ENCODE measurements at places on chromosomes 7 and 10.
A peak's percentile ranks its signal among the peaks of the same experiment; 100 is the strongest.

DNA sequence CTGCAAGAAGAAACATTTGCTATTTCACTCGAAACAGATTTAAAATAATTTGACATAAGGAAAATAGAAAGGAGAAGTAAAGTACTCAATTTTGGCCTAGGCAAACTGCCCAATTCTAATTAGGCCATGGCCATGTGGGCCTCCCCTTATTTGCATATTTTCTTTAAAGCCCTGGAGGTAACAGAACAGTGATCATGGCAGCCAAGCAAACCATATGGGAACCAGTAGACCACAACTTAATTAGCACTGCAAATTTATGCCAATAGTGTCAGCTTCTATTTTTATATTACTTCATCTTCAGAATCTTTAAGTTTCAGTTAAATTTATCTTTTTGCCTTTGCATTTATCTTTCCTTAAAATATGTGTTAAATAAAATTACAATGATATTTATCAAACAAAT lies 63.3 kb upstream of the THSD7A start:
- no peak for DNase-seq

DNA sequence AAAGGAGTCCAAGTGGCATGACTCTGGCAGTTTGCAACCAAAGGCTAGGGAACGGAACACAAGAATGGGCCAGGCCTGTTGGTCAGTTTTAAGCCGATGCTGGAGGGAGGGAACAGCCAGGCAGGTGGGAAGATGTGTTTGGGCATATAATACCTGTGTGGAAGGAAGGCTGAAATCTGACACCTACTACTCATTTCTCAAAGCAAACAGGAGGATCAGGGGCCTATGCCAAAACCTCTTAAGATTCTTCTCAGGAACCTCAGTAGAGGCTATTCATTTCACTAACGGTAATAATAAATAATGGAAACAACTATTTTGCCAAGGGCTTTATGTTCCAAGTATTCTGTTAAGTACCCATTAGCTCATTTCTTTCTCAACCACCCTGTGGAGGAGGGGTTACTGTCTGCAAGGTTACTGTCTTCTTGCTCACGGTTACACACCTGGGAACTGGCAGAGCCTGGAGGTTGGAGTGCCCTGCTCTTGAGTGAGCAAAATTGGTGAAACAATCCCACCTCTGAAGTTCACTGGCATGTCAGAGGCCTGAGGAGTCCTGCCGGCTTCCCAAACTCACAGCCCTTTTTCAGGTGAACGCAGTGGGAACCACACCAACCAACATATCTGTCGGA lies 35.5 kb downstream of the GOT1 start:
- DNase-seq = no peak

DNA sequence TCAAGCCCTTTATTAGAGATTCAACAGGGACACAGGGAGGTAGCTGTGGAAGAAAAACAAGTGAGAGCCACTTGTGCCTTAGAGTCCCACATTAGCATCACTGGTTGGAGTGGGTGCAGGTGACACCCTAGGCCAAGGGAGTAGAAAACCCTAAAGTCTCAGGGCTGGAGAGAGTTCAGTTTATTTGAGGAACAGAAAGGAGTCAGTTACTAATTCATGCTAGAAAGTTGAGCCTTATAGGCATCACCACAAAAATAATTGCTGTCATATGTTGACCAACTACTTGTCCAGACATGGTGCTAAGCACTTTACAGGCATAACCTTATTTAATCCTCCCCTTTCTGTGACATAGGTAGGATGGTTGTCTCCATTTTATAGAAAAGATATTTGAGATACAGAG lies 20.9 kb upstream of the ACSL5 start:
- no peak for DNase-seq

DNA sequence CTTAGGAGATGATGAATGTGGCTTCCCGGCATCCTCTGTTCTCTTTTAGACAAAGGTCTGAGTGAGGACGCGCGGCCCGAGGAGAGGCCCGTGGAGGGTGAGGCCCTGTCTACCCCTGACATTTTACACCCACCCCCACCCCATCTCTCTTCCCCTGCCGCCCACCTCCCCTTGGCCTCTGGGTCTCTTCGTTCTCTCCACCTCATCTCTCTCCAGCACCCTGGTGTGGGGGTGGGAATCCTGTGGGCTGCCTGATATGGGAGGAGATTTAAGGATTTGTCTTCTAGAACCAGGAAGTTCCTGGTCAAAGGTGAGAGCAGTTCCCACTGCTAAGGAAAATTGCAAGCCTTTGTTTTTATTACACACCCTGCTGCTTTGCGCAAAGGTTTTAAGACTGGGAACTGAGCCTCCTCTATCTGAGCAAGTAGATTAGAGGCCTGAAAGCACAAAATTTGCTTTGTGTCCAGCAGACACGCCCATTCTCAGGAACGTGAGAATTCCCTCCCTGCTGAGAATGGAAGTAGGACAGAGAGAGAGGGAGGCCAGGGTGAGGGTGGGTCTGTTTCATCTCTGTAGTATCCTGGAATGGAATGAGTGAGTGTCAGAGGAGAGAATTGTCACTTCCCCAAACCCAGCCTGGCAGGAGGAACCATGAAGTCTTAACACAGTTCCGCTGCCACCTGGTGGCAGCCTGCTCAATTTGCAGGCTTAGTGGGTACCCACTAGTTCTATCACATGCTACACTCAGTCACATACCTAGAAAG lies 91.2 kb downstream of the GTF2IRD1 start:
- peak; percentile 65 for DNase-seq

DNA sequence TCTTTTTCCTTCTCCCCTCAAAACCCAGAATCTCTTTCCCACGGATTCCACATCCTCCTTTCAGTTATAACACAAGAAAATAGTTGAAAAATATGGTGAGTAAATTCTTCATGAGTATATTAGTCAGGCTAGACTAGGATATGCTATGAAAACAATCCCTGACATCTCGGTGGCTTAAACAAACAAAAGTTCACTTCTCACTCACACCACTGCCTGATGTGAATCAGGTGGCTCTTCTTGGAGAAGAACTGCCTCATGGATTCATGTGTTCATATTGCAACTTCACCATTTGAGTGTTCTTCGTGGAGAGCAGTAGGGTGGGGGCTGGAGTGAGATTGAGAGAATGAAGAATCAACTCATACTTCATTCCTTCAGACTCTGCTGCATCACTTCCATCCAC lies 204.1 kb downstream of the PHF14 start:
- peak; percentile 38 for DNase-seq

GRCh38 chr10:97454330-97455036 lies 8.5 kb downstream of the ZDHHC16 start:
- peak; percentile 30 for DNase-seq

DNA sequence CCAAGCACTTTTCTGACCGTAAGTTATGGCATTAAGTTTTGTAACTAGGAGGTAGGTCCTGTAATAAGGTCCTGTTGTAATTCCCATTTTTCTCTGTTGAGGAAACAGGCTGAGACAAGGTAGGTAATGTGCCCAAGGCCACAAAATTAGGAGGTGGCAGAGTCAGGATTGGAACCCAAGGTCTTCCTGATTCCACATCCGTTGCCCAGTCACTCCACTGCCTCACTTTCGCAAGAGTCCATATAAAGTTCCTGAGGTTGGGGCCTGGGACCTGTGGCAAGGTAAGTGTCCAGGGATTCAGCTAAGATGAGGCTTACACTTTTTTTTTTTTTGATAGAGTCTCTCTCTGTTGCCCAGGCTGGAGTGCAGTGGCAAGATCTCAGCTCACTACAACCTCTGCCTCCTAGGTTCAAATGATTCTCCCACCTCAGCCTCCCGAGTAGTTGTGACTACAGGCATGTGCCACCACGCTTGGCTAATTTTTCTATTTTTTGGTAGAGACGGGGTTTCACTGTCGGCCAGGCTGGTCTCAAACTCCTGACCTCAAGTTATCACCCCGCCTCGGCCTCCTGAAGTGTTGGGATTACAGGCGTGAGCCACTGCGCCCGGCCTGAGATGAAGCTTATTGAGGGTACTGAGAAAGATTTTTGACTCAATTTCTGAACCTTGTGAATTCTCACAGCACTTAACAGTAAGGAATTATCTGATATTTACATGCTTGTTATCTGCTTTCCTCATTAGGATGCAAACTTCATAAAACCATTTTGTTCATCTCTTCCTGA lies 20.3 kb upstream of the GNA12 start:
- no peak for DNase-seq

- no peak for DNase-seq
Measured at GRCh38 chr7:71303566-71303965, 171.6 kb downstream of the GALNT17 start.

GRCh38 chr7:94056796-94057207 lies 52.6 kb upstream of the BET1 start:
- DNase-seq = peak; percentile 82

DNA sequence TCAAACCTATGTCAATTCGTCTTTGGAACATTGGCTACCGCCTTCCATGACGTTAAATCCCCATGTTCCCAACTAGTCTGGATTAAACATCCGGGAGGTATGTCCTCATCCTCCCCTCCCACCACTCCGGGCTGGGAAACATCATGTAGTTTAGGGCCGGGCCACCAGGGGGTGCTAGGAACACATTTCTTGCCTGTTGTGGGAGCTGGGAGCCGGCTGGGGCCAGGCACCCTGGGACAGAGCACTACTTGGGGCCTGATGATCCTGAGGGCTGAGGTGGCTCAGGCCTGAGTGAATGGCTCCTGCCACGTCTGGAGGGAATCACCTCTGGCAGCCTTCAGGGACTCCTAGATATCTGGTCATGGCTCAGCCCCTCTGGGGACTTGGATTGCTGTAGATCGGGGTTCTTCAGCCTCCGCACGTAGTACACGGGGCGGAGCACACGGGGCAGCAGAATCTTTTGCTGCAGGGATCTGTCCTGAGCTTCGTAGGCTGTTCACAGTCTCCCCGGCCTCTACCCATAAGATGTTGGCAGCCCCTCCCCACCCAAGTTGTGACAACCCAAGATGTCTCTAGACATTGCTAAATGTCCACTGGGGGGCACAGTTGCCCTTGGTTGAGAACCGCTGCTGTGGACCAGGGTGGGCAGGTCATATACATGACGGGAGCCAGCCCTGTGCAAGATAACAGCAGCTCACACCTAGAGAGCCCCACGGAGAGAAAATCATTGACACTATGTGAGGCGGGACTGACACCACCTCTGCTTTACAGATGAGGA lies 141.2 kb upstream of the ZNF716 start:
- no peak for DNase-seq

- peak; percentile 32 for DNase-seq
Measured at GRCh38 chr7:85070967-85071628, 115.8 kb downstream of the SEMA3D start.

DNA sequence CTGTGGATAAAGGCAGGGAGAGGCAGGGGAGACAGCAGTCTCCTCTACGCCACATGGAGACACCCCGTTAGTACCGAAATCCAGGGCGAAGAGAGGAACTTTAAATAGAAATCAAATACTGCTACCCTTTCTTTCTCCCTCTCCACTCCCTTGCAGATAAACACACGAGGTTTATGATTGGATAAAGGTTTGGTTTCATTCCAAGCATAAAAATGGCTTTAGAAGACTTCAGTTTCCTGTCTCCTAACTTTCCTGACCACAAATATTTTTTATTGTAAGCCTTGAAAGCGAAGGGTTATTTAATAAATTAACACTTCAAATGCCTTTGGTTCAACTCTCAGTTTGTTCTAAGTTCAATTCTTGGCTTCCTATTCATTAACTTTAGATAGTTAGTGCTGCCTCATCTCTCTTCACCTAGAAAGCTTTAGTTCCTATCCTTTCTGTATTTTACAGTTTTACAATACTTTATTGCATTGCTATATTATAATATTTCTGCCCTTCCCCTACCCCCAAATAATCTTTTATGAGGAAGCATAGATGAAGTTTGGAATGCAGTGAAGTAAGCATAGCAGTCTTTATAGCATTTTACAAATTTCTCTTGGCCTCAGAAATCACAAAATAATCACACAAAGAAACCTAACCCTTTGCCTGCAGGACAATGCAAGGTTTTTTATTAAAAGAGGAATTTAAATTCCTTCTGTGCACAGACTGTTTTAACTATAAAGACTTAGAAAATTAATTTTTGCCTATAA lies 31.5 kb upstream of the ARID5B start:
- peak; percentile 84 for DNase-seq

DNA sequence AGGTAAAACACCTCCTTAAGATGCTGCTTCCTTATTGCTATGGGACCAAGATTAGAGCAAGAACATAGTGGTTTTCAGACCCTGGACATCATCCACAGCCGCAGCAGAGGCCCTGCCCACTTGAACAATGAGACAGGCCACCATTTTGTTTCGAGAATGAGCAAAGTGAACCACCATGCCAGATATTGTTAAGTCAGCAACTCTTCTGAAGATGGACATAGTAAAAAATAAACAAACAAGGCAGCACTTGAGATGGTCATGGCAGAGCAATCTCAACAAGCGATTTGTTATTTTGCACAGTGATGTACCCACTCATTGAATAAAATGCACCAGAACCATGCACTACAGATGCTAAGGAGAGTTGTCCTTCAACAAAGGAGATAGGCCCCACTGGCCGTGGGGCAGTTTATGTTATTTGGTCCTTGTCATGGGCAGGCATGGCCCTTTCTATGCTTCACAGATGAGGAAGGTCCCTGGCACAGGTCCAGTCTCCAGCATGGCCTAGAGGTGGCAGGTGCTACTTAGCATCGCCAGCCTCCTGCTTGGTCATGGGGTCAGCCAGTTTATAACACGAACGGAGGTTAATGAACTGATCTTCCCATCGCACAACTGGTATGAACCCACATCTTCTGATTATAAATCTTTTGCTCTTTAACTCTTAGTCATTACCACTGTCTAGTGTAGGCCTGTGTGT lies 44.1 kb downstream of the IKZF1 start:
- no peak for DNase-seq

DNA sequence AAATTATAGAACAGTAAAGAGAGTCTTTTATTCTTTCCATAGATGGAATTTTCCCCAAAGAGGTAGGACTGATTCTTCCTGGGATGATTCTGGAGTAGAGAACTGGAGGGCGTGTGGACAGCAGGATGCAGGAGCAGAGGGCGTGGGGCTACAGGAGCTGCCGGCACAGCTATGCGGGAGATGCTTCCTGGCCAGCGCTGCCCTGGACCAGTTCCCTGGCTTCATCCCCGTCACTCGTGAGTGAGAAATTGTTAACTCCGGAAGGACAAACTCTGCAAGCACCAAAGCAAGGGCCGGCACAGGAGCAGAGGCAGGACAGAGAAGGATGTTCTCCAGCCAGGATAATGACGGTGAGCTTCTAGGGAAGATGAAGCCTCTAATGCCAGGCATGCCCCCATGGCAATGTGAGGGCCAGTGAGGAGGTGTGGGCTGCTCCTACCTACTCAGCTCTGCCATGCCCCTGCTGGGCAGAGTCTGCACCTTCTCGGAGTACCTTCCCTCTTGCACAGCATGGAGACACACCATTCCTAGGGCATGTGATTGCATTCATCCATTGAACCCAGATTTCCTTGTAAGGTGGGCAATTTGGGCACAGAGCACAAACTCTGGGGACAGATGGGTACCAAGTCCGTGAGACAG lies 760.9 kb upstream of the IGFBP3 start:
- peak; percentile 22 for DNase-seq

DNA sequence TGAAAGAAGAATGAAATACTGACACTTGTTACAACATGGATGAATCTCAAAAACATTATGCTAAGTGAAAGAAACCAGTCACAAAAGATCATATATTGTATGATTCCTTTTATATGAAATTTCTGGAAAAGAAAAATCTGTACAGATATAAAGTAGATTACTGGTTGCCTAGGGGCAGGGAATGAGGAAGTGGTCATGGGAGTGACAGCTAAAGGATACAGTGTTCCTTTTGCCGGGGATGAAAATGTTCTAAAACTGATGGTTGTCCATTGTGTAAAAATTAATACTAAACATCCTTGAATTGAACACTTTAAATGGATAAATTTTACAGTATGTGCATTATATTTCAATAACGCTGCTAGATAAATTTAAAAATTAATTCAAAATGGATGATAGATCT lies 25.1 kb downstream of the ALOX5 start:
- no peak for DNase-seq

- no peak for DNase-seq
Measured at GRCh38 chr7:9854605-9855004, 1119.1 kb upstream of the PHF14 start.

GRCh38 chr10:49375611-49376010 lies 20.3 kb downstream of the DRGX start:
- no peak for DNase-seq

Measured in EH (cell line).